Gastrocnemius medialis (tissue), 4 donors: ENCODE measurements at places on chromosomes 12 and 14. TPM values are rescaled to one million over a fixed set of nuclear protein-coding genes. Genes with fewer than 3 reads are reported as not detected.

DNA sequence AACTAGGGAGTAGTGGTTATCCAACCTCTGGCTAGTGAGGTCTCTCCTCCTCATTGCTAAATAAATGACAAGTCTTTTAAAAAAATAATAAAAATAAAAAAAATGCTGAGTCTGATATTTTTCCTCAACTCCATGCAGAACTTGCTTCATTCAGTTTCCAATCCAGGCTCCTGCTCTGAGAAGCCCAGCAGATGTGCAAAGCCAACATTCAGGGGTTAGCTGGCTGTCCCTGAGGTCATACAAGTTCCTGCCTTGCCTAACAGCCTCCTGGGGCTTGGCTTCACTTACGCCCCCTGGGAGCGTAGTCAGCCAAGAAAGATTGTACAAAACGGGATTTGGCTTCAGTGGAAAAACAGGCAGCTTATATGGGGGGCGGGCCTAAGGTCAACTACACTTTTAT lies 23.3 kb downstream of the RTRAF start:
- peaks cover 44% of the 10 kb centered on the region for H3K36me3 ChIP-seq
- no peak overlapping the region for H3K4me3 ChIP-seq
- H3K27ac ChIP-seq = no peak overlapping the region
- peak; percentile 34 for DNase-seq

DNA sequence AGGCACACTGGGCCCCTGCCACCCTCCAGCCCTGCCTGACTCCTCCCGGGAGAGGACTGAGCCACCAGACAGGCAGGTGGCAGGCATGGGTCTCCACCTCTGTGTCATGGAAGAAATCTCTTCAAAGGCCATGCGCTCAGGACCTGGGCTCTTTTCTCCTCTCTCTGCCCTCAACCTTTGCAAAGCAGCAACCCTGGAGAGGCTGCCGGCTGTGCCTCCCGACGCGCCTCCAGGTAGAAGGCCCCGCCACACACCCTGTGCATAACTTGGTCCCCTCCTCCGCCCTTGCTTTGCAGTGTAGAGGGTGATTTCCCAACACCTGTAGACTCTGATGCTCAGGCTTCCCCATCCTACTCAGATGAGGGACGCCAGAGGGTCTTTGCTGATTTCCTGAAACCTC lies 28.2 kb upstream of the TMEM179 start:
- H3K36me3 ChIP-seq = no peaks in the 10 kb centered on the region
- no peaks in the 10 kb centered on the region for H3K4me1 ChIP-seq
- no peak for DNase-seq
- H3K27ac ChIP-seq = no peak overlapping the region
- peaks cover 10% of the 10 kb centered on the region for H3K27me3 ChIP-seq

DNA sequence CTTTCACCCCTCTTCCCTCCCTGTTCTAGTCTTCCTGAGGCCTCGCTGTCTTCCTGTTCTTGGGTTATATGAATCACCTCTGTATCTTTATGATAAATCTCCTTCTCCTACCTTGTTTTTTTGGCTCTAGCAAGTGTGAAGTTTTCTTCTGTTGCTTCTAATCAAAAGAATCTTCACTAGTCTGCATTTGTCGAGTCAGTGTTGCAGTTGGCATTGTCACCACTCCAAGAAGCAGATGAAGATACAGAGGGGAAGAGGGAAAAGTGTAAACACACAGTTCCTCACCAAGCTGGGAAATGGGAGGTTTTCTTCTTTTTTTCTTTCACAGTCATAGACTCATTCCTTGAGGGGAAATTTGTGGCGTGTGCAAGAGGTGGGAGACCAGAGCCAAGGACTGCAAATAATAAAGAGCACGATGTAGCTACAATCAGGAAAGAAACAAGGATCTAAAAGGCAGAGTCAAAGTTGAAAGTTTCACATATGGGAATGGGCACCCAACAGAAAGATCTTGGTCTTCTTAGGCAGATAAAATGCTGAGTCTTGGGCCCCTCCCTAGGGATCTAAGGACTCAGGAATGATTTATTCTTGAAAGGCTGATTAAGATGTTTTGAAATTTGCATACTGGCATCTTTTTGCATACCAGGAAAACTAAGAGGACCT lies 22.2 kb upstream of the PRICKLE1 start:
- no peak for DNase-seq
- H3K27me3 ChIP-seq = no peaks in the 10 kb centered on the region
- H3K4me1 ChIP-seq = no peaks in the 10 kb centered on the region
- no peak overlapping the region for H3K27ac ChIP-seq
- no peaks in the 10 kb centered on the region for H3K36me3 ChIP-seq

GRCh38 chr14:101559250-101559623 lies 2.1 kb upstream of the DIO3 start:
- H3K27ac ChIP-seq = peak overlapping the region; percentile 56
- H3K4me3 ChIP-seq = peak overlapping the region; percentile 35
- H3K4me1 ChIP-seq = no peaks in the 10 kb centered on the region
- no peak for DNase-seq
- no peaks in the 10 kb centered on the region for H3K36me3 ChIP-seq
- H3K27me3 ChIP-seq = peaks cover 52% of the 10 kb centered on the region

DNA sequence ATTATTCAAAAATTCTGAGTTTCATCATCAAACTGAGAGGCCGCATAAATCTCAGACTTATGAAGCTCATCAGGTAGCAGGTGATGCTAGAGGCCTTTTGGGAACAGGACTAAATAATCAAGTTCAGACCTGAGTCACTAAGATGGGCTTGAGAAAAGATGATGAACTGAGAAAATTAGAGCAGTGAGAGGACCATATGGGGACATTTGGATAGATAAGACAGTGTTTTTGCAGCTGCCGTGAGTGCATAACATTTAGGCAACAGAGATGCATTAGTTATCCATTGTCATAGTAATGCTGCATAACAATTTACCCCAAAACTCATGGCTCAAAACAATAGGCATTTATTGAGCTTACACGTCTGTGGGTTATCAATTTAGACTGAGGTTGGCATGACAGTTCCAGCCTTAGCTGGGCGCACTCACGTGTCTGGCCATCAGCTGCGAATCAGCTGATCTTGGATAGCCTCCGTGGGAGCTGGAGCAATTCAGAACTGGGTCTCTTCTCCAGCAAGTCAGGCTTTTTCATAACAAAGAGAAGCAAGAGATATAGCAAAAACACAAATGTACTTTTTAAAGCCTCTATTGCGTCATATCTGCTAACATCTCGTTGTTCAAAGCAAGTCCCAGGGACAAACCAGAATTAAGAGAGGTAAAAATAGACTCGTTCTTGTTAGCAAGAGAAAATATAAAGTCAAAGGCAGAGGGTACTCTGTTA lies 72.8 kb downstream of the CAPZA3 start:
- DNase-seq = no peak
- H3K27ac ChIP-seq = no peak overlapping the region
- H3K4me3 ChIP-seq = no peak overlapping the region
- H3K27me3 ChIP-seq = no peaks in the 10 kb centered on the region
- H3K36me3 ChIP-seq = no peaks in the 10 kb centered on the region

DNA sequence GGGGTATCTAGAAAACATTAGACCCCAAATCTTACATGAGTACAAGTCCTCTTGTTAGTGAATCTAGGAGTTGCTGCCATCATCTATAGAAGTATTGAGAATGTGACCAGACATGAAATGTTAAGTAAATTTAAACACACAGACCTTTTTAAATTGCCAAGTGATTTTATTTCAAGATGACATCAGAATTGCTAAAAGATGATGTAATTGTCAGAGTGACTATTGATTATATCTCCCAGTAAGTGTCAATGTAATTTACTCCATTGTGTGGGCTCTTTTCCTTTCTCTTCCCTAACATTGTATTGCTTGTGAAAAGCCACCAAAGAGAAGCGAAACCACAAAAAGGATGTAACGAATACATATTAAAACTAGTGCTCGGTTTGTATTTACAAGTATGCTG lies 16.8 kb downstream of the ADAM21 start:
- no peak for DNase-seq
- H3K27ac ChIP-seq = no peak overlapping the region
- no peak overlapping the region for H3K4me3 ChIP-seq
- H3K27me3 ChIP-seq = no peaks in the 10 kb centered on the region
- H3K36me3 ChIP-seq = no peaks in the 10 kb centered on the region

GRCh38 chr12:56682323-56682722 lies 5.8 kb downstream of the PTGES3 start:
- H3K36me3 ChIP-seq = no peaks in the 10 kb centered on the region
- DNase-seq = peak; percentile 6
- peak overlapping the region; percentile 99 for H3K27ac ChIP-seq
- peaks cover 70% of the 10 kb centered on the region for H3K4me1 ChIP-seq
- no peak overlapping the region for H3K4me3 ChIP-seq

DNA sequence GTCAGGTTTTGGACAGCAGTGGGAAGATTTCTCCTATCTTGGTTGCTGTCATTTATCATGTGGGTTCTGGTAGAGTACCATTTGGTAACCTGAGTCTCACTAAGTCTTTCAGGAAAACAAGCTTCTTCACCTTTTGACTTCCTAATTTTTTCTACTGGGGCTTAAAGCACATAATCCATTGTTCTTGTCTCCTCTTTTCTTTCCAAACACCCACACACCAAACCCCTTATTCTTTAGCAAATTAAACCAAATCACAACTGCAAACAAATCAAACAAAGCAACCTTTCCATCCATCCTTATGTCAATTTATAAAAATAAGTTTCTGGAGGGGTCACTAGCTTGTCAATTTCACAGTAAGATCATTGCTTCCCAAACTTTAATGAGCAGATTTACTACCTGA lies 84.1 kb downstream of the ATP23 start:
- H3K27ac ChIP-seq = no peak overlapping the region
- no peaks in the 10 kb centered on the region for H3K4me1 ChIP-seq
- DNase-seq = no peak
- H3K27me3 ChIP-seq = no peaks in the 10 kb centered on the region

- H3K27ac ChIP-seq = no peak overlapping the region
- no peak overlapping the region for H3K4me3 ChIP-seq
- H3K36me3 ChIP-seq = no peaks in the 10 kb centered on the region
Measured at GRCh38 chr14:79656496-79656895, 554.8 kb downstream of the DIO2 start.

- H3K36me3 ChIP-seq = no peaks in the 10 kb centered on the region
- H3K4me1 ChIP-seq = no peaks in the 10 kb centered on the region
- H3K27me3 ChIP-seq = no peaks in the 10 kb centered on the region
- no peak overlapping the region for H3K27ac ChIP-seq
Measured at GRCh38 chr12:69000540-69001243, 67.7 kb upstream of the CPM start.

GRCh38 chr12:118175823-118176447 lies 40.0 kb downstream of the PEBP1 start:
- H3K4me3 ChIP-seq = no peak overlapping the region
- H3K27ac ChIP-seq = no peak overlapping the region
- no peaks in the 10 kb centered on the region for H3K4me1 ChIP-seq
- peaks cover 78% of the 10 kb centered on the region for H3K36me3 ChIP-seq
- DNase-seq = no peak

GRCh38 chr12:120480211-120480610 lies 10.7 kb upstream of the SRSF9 start:
- H3K36me3 ChIP-seq = no peaks in the 10 kb centered on the region
- no peaks in the 10 kb centered on the region for H3K27me3 ChIP-seq
- H3K4me3 ChIP-seq = no peak overlapping the region
- H3K4me1 ChIP-seq = no peaks in the 10 kb centered on the region
- no peak overlapping the region for H3K27ac ChIP-seq
- DNase-seq = no peak

DNA sequence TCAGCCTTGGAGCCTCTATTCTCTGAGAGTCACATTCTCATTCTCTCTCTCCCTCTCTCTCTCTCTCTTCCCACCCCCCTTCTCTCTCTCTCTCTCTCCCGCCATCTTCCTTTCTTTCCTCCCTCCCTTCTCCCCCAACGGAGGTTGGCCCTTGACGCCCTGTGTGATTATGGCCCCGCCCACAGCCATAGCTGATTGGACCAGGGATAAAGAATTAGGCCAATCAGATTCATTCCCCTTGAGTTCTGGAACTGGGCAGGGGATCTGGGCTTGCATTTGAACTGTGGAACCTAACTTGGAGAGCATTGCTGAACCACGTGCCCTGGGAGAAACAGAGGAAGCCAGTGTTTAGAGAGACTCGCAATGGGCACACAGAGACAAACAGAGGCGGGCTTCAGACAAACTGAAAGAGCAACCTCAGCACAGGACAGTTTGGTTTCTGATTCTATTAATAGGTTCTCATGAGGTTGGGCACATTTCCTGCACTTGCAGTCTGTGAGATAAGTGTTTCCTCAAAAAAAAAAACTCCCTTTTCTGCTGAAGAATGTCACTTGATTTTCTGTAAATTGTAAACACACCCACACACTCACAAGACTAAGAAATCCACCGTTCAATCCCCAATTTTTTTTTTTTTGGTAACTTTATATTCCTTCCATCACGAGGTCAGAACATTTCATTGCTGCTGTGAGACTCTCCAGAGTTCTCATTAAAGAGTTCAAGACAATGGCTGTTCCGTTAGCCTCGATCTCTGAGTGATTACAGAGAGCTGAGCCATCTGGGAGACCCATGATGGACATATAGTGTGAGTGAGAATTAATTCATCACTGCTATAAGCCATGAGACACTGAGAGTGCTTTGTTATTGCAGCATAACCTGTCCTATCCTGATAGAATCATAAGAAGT lies 3.5 kb upstream of the P2RX7 start:
- H3K27ac ChIP-seq = no peak overlapping the region
- H3K27me3 ChIP-seq = no peaks in the 10 kb centered on the region
- peak; percentile 31 for DNase-seq
- peak overlapping the region; percentile 53 for H3K4me3 ChIP-seq
- H3K4me1 ChIP-seq = peaks cover 4% of the 10 kb centered on the region

DNA sequence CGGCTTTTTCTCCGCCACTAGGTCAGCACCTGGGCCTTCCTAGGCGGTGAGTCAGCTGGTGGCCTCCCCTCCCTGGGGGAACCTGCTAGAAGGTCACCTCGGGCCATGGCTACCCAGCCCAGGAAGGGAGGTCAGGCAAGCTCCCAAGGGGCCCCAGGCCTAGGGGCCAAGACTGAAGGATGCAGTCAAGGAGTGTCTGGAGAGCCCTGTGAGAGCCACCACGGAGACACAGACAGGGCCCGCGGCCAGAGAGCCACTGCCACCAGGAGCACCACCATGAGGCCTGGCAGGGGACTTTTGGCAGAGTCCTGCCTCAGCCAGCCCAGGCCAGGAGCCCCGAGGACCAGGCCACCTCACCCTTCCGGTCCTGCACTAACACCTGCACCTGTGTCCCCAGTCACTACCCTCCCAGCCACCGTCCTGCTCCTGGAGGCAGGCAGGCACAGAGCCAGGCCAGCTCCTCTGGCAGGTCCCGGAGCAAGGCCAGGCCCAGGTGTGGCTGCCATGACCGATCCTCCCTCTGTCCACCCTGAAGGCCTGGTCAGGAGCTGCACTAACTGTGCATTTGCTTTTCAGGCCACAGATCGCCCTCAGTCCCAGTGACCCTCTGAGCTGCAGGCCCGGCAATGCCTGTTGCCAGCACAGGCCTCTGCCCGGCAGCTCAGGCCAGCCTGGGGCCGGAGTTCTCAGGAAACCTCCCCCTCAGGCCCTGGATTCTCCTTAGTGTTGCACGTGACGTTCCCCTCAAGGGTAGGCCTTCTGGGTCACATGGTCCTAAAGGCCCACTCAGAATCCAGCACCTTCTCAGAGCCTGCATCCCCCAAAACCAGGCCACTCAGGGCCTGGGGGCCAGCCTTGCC lies 6.9 kb downstream of the PHETA1 start:
- H3K27me3 ChIP-seq = peaks cover 3% of the 10 kb centered on the region
- no peak for DNase-seq
- H3K36me3 ChIP-seq = no peaks in the 10 kb centered on the region
- H3K4me1 ChIP-seq = no peaks in the 10 kb centered on the region

GRCh38 chr14:60658211-60658690 lies 9.0 kb upstream of the SIX1 start:
- no peaks in the 10 kb centered on the region for H3K36me3 ChIP-seq
- peak overlapping the region; percentile 81 for H3K4me3 ChIP-seq
- H3K4me1 ChIP-seq = peaks cover 24% of the 10 kb centered on the region
- H3K27ac ChIP-seq = peak overlapping the region; percentile 93
- no peak for DNase-seq

The CLEC6A gene
- total RNA-seq = not detected

The FGF23 gene
- total RNA-seq = not detected

The DCN gene
- 609 TPM for total RNA-seq

The GZMB gene
- total RNA-seq = not detected

The MDGA2 gene
- total RNA-seq = not detected

The DPY19L2 gene
- 1.5 TPM for total RNA-seq
